IPS DF 19.7 (cell line): ENCODE measurements at places on chromosomes 12 and 14.

GRCh38 chr12:30763053-30763452 is 8.3 kb upstream of the CAPRIN2 start:
- DNase-seq: no peak

DNA sequence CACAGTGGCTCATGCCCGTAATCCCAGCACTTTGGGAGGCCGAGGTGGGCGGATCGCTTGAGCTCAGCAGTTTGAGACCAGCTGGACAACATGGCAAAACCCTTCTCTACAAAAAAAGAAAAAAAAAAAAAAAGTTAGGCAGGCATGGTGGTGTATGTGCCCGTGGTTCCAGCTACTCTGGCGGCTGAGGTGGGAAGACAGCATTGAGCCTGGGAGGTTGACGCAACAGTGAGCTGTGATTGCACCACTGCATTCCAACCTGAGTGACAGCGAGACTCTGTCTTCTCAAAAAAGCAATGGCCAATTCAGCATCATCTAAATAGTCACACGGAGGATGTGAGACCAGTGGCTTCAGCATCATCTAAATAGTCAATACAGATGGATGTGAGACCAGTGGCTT is 10.4 kb upstream of the SAMD4A start:
- DNase-seq: no peak

DNA sequence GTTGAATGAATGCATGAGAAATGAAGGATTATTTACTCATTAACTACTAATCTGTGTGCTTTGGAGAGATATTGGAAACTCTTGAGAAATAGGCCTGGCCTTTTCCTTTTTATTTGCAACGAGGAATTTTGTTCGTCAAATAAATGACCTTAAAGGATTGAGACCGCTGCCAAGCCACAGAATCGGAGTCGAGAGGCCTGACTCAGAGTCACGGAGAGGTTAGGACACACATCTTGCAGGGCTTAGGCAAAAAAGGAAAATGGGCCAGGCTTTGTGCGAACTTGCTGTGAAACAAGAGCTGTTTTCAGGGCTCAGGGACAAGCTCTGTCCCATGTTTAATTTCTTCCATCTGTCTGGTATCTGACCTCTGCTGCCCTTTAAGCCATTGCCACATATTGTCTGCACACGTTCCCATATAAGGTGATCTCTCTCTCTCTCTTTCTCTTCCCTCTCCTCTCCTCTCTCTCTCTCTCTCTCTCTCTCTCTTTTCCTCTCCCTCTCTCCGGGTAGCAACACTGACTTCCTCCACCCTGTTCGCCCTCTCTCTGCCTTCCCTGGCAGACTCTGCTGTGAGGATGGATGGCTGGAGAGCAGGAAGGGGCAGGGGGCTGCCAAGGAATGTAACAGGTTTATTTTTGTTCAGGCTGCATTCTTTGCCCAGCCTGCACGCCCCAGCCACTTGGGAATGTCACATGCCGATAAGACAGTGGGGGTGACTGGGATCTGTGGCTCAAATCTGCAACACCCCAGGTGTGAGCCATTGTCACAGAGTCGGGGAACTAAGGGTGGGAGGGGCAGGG is 14.9 kb upstream of the IFT81 start:
- DNase-seq: no peak

- DNase-seq: no peak
Observed at GRCh38 chr12:112419297-112420133, 768 bp downstream of the PTPN11 start.

DNA sequence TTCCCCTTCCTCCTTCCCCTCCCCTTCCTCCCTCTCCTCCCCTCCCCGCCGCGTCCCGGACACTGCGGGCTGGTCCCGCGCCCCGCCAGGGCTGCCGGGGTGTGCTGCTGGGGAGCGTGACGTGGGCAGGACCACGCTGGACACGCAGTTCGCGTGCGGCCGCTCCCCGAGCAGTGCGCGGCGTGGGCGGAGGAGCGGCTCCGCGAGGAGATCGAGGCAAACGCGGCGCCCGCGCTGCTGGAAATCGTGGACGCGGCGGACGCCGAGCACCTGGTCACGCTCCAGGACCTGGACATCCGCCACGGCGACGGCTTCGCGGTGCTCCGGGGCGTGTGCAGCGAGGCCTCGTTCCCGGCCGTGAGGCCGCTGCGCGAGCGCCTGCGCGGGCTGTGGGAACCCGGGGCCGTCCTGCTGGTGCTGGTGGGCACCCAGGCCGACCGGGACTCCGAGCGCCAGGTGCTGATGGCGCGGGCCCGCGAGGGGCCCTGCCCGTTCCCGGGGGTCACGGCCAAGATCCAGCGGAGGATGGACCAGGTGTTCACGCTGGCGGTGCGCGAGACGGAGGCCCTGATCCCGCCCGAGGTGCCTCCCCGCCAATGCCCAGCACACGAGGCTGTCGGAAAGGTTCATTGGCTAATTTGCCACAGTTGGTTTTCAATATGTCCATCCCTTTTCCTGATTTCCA is 84.3 kb downstream of the TNFAIP2 start:
- DNase-seq: no peak

- no peak for DNase-seq
Observed at GRCh38 chr12:4809013-4809448, 88.8 kb downstream of the GALNT8 start.

DNA sequence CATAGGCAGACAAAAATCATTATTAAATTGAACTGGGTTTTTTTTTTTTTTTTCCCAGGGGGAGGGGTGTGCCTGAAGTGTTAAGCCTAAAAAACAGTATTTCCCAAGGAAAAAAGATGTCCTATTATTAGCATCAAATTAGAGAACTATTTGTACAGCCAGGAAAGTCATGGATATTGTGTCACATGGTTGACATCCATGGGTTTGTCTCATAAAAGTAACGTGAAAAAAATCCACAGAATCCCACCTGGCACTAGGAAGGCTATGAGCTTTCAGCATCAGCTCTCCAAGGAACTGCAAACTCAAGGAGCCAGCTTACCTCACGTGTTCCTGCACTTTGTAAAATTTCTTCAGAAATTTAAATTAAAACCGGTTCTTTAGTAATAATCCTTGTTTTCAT is 69.1 kb upstream of the EGLN3 start:
- no peak for DNase-seq

GRCh38 chr12:26255893-26256645 is 60.7 kb downstream of the SSPN start:
- DNase-seq: no peak

DNA sequence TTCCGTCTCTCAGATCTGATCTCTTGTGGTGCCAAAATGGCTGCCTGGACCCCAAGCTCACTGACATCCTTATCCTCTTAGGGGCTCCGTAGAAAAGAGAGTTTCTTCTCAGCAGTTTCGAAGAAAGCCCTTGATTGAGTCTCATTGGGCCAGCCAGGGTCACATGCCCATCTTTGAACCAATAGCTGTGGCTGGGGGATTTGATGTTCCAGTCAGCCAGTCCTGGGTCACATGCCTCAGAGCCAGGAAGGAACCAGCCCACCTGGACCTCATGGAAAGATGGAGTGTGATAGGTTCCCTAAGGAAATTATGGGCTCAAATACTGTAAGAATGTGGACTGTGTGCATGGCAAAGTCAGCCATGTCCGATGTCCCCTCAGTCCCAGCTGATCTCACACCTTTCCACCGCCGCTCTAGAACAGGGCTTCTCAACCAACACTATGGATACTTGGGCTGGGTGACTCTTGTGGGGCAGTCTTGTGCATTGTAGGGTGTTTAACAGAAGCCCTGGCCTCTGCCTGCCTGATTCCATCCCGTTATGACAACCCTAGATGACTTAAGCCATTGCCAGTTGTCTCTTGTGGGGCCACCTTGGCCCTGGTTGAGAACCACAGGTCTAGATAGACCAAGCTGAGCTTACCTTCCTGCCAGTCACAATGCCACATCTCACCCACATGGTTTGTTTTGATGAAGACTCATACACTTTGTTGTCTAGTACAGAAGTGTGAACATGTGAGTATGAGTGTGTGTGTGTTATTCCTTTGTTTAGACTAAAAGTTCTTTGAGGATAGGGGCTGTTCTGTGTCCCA is 163.9 kb downstream of the ADGRD1 start:
- no peak for DNase-seq

DNA sequence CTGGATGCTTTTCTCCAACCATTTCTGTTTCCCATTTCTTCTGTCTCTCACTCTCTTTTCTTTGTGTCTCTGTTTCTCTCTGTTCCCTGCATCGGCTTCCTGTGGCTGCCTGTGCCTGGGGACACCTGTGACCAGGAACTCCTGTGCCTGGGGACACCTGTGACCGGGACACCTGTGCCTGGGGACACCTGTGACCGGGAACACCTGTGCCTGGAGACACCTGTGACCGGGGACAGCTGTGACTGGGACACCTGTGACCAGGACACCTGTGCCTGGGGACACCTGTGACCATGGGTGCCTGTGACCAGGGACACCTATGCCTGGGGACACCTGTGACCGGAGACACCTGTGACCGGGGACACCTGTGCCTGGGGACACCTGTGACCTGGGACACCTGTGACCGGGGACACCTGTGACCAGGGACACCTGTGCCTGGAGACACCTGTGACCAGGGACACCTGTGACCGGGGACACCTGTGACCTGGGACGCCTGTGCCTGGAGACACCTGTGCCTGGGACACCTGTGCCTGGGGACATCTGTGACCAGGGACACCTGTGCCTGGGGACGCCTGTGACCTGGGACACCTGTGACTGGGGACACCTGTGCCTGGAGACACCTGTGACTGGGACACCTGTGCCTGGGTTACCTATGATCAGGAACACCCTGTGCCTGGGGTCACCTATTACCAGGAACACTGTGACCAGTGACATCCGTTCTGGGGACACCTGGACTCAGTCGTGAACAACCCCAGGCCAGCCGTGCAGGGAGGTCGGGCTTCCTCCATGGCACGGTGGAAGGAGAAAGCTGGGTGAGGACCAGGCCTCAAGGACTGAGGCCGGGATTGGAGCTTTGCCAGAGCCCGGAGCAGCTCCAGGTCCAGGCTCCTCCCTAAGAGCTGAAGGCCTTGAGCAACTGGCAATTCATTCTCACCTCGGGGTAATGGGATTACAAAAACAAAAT is 23.4 kb upstream of the FBRSL1 start:
- no peak for DNase-seq

- no peak for DNase-seq
Observed at GRCh38 chr14:44589180-44589579, 82.1 kb upstream of the FSCB start.

GRCh38 chr12:4279198-4279690 is 5.7 kb downstream of the CCND2 start:
- DNase-seq: no peak

GRCh38 chr14:59424341-59425071 is 40.7 kb downstream of the GPR135 start:
- no peak for DNase-seq
